Activated CD4-positive, alpha-beta T cell treated with anti-CD3 and anti-CD28 coated beads, Interleukin-2, amount 50 U/mL, for 4 hours (primary cell): ENCODE measurements at places on chromosomes 2 and 18.

GRCh38 chr18:31954349-31954748 lies 11.4 kb upstream of the TRAPPC8 start:
- DNase-seq = no peak

- DNase-seq = no peak
These were observed 91.9 kb downstream of the EPHA4 start for GRCh38 chr2:221480163-221480562.

GRCh38 chr2:237556773-237557632 lies 9.4 kb upstream of the PRLH start:
- peak; percentile 43 for DNase-seq

DNA sequence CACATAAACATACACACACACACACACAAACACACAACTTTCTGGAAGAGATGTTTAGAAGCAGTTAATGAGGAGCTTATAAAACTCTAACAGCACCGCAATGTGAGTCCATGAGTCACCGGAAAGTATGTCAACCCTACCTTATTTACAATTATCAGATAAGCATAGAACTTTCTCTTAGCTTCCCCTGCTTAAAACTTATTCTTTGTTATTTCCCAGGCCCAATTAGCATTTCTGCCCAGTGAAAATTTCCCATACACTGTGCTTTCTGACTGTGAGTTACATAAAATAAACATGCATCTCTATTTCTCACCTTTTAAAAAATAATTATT lies 737.6 kb downstream of the LRP1B start:
- DNase-seq = no peak

DNA sequence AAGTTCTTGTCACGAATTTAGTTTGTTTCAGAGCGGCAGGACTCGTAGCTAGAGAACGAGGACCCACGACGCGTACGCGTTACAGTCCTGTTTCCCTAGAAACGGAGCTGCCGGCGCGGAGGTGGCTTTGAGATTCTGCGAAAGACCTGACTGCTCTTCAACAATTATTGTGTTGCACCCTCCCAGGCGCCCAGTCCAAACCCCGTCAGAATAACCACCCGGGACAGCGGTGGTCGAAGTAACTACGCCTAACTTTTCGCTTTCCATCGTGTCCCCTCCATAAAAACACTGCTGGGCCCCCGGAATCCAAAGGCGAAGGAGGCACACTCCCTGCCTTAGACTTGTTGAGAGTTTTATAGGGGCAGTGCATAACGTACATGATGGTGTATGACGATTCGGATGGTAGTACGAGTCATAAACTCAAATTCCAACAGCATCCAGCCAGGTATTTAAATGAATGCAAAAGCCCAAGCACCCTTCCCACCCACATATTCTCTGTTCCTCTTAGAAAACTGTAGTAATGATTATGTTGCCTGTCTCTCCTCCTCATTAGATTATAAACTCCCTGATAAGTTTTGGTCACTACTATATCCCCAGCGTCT lies 651 bp upstream of the STAM2 start:
- DNase-seq = no peak

DNA sequence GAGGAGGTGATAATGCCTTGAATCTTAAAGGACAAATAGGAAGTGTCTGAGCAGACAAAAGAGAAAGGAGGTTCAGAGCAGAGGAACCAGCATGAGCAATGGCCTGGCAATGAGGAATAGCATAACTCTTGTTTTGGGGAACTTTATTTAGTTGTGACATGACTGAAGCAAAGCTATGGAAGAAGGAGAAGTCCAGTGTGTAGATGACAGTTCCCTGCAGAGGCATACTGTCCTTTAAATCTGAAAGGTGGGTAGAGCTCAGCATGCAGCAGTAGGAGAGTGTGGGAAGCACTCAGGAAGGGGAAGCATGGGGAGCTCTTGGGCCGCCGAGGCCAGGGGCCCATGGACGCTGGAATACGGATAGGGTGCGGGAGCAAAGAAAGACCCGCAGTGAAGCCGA lies 173.8 kb downstream of the SEPTIN10 start:
- no peak for DNase-seq

DNA sequence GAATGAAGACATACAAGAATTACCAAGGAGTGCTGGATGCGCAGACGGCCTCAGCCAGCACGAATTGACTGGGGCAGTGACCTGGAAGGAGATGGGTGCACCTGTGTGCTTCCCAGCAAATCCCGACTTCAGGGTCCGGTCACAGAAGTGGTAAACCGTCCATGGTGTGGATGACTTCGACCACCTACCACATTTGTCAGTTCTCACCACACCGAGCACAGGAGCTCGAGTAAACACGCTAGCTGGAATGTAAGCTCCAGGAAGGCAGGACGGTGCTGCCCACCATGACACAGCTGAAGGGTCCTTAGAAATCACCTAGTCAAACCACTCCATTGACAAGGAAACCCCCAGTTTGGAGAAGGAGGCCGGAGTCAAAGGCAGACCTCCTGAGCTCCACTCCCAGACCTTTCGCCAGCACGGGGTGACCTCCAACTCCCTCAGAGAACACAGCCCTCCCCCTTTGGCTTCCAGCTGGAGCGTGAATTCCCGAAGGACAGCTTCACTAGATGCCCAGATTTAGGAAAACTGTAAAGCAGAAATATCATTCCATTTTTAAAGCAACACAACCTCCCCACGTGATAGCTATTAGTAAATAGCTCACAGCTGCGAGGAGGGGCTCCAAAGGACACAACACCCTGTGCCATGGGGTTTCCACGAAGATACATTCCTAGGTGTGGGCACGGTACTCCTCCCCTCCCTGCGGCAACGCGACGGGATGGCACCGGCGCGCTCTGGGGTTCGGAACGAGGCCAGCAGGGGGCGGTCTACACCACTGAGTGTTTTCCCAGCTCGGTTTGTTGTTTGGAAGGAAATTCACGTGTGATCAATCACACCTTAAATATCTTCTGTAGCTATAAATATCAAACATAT lies 34.1 kb upstream of the GNAL start:
- peak; percentile 23 for DNase-seq

- DNase-seq = no peak
These were observed 52.2 kb downstream of the EIF2AK3 start for GRCh38 chr2:88575051-88575450.

DNA sequence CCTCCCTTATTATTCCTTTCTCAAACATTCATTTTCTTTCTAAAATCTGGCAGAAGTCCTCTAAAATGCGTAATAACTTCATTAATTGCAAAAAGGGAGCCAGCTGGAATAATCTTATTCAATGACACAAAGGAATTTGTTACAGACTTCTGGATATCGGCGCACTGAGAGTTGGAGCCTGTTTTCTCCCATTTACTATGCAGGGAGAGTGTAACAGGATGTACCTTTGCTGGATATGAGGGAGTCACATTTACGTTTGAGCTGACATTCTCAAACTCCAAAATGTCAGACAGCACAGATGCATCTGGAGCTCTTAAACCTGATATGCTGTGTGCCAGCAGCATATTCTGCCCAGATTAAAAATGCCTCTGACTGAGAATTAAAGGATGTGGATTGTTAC lies 275.3 kb downstream of the TMX3 start:
- DNase-seq = no peak

- no peak for DNase-seq
These were observed 178.0 kb downstream of the HDAC4 start for GRCh38 chr2:239222706-239223309.

GRCh38 chr18:3583873-3584247 lies 133.9 kb downstream of the TGIF1 start:
- DNase-seq = no peak

DNA sequence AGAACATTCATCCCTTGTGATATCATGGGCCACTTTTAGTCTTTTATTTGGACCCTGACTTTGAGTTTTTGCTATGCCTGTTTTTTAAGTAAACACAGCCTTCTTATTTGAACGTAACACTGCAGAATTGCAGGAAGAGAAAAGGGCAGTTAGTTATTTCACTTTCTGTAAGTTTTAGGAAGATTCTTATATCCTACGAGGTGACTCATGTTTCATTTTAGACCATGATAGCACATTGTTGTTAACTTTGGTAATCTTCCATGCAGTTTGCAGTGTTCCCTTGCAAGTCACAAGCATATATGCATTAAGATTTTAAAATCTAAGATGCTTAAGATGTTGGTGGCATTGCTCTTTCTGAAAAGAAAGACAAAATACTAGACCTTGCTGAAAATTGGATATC lies 128.6 kb upstream of the EPC2 start:
- no peak for DNase-seq

DNA sequence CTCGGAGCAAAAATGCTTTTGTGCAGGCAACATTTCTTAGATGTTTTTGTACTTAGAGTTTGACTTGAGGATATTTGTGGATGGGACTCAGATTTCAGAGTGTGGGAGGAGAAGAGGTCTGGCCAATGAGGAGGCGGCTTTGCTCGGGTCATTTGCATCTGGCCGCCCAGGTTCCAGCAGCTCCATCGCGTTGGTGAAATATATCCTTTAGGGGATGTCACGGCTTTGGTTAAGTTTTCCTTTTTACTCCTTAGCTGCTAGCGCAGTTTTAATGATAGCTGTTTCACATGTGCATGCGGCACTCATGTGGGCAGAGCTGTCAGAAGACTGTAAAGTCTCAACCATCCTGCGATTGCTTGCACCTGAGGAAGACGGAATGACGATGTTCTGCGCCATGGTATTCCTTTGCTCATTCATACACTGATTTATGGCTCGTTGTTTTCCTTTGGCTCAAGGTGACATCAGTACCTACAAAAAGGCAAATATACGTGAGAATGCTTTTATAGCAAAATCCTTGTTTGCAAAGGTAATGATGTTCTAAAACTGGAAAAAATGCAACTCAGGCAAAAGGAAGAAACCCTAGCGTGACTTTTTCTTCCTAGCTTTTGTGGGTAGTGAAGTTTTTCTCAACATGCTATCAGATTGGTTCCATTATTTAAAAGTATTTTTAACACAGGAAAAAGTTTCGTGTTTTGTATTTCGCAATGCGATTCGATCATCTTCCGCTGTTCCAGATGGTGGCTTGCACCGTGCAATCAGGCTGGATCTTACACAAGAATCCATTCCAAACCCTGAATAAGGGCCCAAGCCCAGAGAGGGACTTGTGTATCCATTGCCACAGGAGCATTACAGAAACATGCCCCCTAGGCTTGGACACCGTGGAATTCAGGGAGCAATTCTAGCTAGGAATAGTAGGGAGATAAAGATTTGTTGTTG lies 70.5 kb upstream of the ZNF516 start:
- DNase-seq = no peak

GRCh38 chr2:32522770-32523169 lies 105.1 kb upstream of the TTC27 start:
- no peak for DNase-seq

DNA sequence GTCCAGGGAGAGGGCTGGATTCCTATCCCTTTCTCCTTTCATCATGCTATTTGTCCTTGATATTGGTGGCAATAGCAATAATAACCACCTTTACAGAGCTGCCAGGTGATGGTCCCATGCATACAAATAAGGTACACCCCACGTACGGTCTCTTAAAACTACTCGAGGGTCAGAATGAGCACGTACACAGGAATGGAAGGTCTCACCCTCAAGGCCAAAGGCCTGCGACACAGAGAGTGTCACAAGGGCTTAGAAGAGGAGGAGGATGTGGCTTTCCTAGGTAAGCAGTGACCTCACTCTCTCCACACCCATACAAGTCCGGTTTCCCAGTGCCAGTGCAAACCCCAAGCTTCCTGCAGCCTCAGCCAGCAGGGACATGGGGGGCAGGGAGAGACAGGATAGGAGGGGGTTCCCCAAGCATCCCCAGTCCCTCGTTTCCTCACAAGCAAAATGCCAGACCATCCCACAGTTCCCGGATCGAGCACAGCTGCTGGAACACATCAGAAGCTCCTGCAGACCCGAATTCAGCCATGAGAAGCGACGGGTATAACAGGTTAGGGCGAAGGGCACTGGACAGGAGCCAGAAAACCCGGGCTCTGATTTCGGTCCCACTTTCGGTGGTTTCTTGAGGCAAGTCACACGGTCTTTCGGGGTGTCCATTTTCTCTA lies 49.2 kb downstream of the PLB1 start:
- DNase-seq = peak; percentile 2

DNA sequence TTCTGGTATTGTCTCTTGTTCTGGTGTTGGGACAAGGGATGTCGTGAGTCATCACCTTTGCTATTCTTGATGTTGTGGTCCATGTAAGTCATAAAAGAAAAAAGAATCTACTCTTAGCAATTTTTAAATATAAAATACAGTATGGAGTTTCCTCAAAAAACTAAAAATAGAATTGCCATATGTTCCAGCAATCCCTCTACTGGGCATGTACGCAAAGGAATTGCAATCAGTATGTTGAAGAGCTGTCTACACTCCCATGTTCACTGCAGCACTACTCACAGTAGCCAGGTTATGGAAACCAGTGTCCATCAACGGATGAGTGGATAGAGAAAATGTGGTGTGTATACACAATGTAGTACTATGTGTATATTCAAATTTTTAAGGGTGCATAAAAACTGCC lies 10.9 kb upstream of the GNAL start:
- no peak for DNase-seq

- DNase-seq = no peak
These were observed 16.3 kb upstream of the ITGA4 start for GRCh38 chr2:181440919-181441318.

DNA sequence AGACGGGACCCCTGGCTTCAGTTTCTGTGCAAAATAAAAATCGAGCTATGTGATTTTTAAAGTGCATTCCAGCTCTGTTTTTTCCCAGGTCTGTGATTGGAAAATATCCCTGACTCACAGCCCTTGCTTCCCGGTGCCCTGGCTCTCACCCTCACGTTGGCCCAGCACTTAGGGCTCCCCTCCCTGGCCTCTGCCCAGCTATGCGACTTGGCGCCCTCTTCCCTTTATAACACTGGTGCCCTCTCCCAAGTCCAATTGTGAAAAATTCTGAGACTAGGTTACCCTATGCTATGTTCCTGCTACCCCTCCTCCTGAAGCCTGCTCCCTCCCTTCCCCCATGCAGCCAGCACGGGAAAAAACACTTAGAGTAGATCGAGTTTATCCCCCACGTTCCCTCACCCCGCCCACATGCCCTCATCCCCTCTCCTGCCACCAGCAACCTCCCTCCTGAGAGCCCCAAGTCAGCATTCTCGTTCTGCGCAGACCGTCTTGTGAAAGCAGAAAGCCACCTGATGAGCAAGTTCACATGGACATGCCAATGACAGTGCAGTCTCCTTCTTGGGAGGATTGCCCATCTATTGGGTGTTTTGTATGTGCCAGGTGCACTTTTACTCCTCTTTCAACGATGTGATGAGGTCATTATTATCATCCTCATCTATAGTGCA lies 228.8 kb downstream of the VAPA start:
- DNase-seq = no peak

GRCh38 chr2:65278531-65278981 lies 50.9 kb downstream of the ACTR2 start:
- no peak for DNase-seq

DNA sequence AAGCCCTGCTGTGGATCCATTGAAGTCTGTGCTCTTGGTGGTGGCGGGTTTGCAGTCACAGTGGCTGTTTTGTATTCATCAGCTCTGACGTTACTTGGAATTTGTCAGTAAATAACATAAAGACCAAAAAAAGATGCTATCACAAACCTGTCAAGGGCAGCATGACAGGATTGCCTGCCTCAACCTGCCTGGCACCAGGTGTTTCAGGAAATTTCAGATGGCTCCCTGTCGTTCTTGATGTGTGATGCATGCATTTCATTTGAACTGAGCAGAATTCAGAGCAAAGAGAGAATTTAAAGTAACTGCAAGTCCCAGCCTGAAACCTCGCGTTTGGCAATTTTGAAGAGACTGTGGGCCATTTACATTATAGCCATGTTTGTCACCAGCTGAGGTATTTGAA lies 50.3 kb upstream of the EPC2 start:
- DNase-seq = no peak

GRCh38 chr2:237074211-237074993 lies 11.3 kb upstream of the COPS8 start:
- DNase-seq = no peak

GRCh38 chr2:239835056-239835455 lies 190.1 kb downstream of the NDUFA10 start:
- no peak for DNase-seq
